Endothelial cell (in vitro differentiated cells): ENCODE measurements at places on chromosomes 5 and 9.

- peak; percentile 42 for DNase-seq
Observed at GRCh38 chr5:14488709-14489108, 92.9 kb upstream of the OTULINL start.

DNA sequence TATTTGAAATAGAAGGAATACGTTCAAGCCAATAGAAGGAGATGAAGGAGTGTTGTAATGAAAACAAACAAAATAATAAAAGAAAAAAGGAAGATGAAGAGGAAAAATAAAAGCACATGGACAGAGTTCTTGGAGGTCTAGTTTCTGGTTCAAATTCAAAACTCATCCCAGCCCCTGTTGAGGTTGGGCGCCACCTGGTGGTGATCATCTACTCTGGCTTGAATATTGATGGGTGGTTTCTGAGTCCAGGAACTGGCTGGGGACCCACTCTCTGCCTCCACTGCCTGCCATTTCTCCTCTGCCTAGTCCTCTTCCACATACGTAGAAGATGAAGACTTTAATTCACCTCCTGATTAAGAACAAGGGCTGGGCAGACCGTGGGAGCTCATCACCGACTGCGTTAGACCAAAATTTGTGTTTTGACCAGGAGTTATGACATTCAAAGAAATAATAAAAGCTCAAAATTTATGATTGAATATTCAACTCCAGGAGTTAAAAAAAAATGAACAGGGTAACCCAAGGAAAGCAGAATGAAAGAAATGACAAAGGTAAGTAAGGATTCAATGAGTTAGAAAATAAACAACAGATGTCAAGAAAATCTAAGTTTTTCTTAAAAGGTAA, 99.0 kb upstream of the SLC1A3 start:
- DNase-seq: peak; percentile 79

DNA sequence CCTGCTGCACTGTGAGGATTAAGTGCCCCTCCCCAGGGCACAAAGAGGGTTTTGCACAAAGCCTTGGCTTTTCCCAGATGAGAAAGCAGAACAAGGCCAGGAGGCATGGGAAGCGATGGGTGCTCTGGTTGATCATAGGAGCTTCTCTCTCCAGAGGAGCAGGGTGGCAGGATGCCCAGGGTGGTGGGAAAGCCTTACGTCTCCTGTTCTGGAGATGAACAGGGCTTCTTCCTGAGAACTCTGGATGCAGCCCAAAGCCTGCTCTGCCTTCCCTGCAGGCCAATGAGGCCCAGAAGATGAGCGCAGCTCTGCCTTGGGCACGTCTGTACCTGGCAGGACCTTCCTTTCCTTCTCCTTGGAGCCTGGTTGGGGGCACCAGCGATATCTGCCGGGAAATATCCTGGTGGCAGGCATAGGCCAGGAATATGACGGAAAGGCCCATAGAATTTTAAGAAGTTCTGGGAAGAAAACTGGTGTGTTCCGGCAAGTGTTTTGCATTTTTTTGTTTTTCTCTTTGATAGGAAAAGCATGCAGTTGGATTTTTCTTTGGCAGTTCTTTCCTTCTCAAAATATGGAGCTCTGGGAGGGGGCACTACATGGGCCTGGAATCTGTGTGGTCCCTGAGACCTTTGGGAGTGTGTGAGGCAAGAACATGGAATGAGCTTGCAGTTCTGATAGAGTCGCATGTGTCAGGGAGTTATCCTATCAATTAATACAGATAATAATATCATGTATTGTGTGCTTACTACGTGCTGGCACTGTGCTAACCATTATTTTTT, 253.2 kb upstream of the KLF4 start:
- no peak for DNase-seq

DNA sequence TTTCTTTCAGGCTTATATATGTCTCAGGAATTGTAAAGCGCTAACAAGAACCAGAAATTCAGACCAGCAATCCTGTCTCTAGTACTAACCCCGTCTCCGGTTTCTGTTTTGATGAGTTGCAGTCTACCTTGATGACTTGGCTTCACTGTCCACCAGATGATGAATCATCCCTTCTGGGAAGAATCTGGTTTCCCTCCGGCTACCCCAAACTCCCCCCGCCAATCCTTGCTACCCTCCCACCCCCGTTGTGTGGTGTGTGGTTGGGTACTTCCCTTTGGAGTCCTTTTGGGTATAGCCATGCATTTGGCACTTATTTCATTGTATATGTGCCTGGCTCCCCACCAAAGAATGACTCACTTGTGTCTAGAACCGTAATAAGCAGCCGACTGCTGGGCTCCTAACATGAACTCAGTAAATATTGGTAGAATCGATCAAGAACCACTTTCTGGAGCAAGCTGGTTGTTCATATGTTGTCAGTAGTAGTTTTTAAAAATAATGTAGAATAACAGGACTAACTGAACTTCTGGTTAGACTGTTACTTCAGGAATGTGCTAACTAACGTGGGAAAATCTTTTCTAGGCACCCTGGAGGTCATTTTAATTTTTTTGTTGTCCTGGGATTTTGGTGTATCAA, 8.3 kb upstream of the TGFBI start:
- no peak for DNase-seq

GRCh38 chr9:78149702-78150291, 86.1 kb upstream of the CEP78 start:
- DNase-seq: no peak

GRCh38 chr5:82276800-82277612, 1.1 kb downstream of the RPS23 start:
- no peak for DNase-seq

DNA sequence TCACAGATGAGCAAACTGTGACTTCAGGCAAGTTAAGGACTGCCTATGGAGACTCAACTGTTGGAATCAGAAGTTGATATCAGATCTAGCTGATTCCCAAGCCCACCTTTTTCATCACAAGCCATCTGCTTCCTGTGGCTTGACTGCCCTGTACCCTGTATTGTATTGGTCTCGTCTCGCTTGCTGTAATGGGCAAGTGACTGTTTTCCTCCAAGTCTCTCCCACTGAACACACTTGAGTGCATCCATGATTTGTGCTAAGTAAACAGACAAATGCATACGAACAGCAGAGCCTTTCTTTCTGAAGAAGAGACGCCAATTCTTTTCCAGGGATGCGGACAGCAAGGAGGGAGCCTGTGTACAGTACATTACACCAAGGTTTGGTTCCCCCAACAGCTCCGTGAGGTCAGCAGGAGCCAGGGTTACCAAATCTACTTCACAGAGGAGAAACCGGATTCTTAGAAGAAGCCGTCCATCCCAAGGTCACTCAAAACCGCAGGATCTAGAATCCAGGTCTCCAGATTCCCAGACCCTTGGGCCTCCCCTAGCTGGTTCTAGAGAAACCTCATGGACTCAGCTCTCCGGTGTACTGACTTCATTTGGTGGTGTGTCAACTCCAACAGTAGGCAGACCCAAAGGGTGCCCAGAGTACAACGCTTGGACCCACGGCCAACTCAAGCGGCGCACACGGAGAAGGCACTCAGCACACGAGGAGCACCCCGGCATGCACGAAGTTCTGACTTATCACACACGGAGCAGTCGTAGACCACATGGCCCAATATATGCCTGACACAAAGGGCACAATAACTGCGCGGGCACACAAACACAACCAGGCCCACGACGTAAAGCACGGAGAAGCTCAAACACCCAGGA, 1.1 kb downstream of the BAG1 start:
- DNase-seq: no peak

DNA sequence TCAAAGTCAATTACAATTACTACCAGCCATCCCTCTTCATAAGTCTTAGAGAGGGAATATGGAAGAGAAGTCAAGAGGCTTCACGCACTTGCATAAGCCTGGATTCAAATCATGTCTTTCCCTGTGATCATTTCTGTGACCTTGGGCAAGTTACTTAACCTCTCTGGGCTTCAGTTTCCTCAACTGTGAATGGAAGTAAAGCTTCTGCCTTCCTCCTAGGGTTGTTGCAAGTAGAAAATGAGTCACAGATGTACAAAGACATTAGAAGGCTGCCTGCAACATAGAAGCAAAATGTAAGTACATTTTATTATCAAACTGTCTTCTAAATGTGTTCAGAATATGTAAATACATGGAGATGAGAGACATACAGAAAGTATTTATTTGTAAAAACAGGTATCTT, 42.3 kb upstream of the SEMA6A start:
- DNase-seq: no peak

- DNase-seq: no peak
Observed at GRCh38 chr9:134919303-134919702, 1.6 kb upstream of the FCN1 start.

GRCh38 chr9:34500623-34501267, 22.0 kb downstream of the ENHO start:
- DNase-seq: peak; percentile 77

- no peak for DNase-seq
Observed at GRCh38 chr5:36277521-36278176, 24.1 kb downstream of the RANBP3L start.

DNA sequence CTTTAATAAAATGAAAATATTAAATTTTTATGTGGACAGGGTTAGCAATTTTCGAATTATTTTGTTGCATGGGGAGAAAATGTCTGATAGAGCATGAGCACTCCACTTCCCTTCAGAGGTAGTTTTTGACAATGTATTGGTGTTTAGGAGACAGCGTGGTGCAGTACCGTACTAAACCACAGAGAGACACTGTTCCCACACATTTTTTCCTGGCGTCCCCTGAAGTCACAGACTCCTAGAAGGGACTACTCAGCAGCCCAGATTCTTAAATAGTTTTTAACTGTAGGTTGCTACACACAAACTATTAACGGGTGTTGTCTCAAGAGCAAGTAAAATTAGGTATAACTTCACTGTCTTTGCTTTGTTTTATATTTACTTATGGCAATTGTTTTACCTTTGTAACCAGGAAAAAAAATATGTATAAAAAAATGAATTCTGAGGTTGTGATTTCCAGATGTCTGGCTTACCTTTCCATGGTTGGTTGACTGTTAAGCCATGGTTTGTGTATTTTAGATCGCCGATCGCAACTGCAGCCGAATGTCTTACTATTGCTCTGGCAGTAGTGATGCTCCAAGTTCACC, 171.2 kb downstream of the DOCK8 start:
- peak; percentile 64 for DNase-seq

DNA sequence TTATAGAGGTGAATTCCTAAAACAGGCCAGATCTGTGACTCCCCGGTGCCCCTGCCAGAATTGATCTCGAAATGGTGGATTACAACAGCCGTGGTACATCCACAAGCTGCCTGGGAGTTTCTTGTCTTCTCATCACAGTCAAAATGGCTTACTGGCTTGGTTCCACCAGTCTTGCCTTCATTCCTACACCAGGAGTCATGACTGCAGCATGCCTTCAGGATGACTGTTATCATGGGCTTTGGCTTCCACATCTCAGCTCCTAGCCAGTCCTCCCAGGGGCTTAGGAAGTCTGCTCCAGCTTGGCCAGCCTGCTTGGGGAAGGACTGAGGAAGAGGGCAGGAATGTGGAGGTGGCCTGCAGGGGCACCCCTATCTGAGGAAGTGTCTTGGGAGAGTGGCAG, 132.9 kb upstream of the NR3C1 start:
- no peak for DNase-seq

- no peak for DNase-seq
Observed at GRCh38 chr9:7788772-7789171, 10.8 kb downstream of the DMAC1 start.

DNA sequence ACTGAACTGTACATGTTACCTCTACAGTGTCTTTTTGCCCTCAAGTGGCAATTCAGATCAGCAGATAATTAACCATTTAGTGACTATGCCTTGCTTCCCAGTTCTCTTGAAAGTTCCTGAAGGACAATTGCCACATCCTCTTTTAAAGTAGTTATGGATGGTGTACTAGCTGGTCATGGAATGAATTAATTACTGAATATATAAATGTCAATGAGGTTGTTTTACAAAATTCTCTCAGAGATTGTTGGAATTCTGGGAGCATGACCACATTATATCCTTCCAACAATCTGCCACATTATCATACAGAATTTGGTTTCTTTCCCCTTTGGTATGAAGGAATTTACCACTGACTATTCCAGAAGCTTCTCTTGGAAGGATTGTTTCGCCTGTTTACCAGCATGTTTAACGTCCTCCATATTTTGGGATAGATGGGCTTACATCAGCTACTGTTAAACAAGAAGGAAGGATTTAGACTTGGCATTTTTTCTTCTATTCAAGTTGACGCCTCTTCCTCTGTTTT, 176.4 kb downstream of the CD180 start:
- no peak for DNase-seq

- no peak for DNase-seq
Observed at GRCh38 chr9:18905883-18906629, 127.0 kb downstream of the SAXO1 start.

- no peak for DNase-seq
Observed at GRCh38 chr5:154265197-154265773, 74.8 kb downstream of the GALNT10 start.

GRCh38 chr5:57434683-57435082, 47.9 kb downstream of the ACTBL2 start:
- DNase-seq: no peak

DNA sequence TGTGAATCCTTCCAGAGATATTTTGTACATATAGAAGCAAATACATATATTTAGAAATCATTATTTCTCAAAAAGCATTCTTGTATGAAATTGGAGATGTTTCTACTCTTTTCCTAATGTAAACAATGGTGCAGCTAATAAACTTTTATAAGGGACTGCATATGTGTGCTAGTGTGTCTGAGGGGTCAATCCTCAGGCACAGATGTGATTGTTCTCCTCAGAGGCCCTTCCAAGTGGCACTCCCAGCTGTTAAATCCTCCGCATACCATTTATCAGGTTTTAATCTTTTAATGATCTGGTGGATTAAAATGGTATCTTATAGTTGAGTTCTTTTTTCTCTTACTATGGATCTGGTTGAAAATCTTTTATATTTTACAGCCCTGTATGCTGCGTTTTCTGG, 5.6 kb upstream of the OMD start:
- DNase-seq: no peak

GRCh38 chr9:130315446-130316226, 50.1 kb downstream of the HMCN2 start:
- DNase-seq: no peak

DNA sequence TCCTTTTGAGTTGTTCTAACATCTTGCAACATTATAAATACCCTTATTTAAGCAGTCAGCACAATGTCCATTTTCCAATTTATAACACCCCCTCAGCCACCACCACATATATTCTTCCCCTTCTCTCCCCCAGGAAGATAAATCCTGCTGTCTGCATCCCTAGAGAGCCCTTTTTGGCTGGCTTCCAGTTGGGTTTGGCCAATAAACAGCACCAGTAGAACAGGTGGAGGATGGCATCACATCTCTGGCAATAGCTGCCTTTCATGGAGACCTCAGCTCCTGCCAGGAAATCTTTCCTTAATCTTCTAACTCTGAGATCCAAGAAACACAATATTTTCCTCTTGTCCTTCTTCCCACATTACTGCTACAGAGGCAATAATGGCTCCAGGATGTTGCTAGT, 53.7 kb downstream of the TRIM36 start:
- no peak for DNase-seq

GRCh38 chr9:33192493-33193255, 25.5 kb upstream of the B4GALT1 start:
- DNase-seq: no peak
